ENCODE measurements at places on chromosomes 12 and 14. TPM values are rescaled to one million over a fixed set of nuclear protein-coding genes. Genes with fewer than 3 reads are reported as not detected.

DNA sequence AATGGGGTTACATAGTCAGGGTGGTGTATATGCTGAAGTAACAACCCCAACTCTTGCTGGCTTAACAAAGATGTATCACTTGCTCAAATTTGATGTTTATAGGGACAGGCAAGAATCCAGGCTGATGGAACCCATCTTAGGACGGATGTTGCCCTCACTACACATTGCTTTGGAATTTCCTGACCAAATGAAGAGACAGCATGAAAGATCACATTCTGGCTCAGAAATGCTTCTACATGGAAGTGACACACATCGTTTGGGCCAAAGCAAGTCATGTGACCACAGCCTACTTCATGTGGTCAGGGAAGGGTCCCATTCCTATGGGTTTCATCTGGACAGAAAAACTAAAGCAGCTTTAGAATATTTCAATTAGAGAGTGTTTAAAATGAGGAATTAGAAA is 345.8 kb downstream of the TMEM132D start:
- DNase-seq: no peak

GRCh38 chr12:54654926-54655325 is 6.8 kb upstream of the DCD start:
- DNase-seq: no peak

Gene SSTR1
- total RNA-seq: 0.63 TPM

DNA sequence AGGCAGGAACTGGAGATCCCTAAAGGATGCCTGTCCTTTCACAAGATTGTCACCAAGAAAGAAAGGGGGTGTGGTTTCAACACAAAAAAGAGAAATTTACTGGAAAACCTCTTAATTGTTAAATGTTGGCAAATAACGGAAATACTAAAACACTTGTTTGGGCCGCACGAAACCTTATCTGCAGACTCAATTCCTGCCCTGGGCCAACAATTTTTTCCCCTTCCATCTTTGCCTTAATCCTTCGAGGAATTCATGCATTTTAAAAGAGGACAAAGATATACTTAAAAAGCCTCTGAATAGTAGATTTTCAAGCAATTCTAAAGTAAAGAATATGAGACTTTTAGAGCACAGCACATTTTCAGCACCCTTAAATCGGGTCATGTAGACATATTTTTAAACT is 366.2 kb downstream of the DUSP6 start:
- DNase-seq: no peak

DNA sequence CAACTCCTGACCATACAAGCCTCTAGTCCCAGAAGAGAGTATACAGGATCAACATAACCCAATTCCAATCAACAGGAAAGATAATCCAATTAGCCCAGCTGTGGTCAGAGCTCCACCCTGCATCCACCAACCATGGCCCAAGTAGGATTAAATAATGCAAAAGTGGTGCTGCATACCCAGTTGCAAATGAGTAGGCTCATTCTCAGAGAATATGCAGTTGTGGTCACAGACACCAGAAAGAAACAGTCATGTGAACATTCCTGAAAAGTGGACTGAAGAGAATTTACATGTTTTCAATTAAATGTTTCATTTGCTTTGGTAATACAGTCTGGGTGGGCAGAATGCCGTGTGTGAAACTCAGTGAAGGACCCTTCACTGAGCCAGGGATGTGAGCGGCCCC is 167.2 kb upstream of the BMP4 start:
- DNase-seq: no peak

- DNase-seq: no peak
These were observed 331.2 kb upstream of the SFSWAP start for GRCh38 chr12:131379738-131380137.

GRCh38 chr12:128091101-128091720 is 175.8 kb upstream of the TMEM132C start:
- no peak for DNase-seq

DNA sequence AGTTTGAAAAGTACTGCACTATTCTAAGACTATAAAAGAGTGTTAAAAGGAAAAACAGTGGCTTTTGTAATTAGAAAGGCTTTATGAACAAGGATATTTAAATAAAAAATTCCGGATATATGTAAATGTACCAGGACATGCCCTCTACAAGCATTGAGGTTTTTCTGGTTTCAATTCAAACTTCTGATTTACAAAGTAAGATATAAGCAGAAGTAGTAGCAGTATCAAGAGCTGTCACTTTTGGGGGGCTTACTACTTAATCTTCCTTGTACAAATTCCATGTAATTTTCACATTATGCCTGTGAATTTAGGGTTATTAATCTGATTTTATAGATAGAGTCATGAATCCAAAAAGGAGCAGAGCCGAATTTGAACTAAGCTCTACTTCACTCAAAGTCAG is 170.3 kb upstream of the ATP2B1 start:
- no peak for DNase-seq
